ENCODE measurements at places on chromosomes 1 and 21. TPM values are rescaled to one million over a fixed set of nuclear protein-coding genes. Genes with fewer than 3 reads are reported as not detected.

FHL3 gene
- 4.0 TPM for total RNA-seq

DNA sequence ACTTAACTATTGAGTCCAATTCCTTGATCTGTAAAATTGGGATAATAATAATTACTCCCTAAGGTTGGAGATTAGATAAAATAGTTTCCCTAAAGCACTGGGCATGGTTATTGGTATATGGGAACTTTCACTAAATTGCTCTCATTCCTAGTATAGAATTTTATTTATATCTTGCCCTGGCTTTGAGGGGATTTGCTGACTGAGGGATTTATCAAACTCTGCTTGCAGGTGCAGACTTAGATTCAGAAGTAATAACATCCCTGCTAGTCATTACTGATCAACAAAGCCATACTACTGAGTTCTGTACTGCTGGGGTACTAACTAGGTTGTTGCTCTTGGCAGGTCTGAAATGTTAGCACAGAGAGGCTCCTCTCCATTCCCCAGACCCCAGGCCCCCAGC is 41.9 kb downstream of the CASQ2 start:
- DNase-seq: no peak

- DNase-seq: peak; percentile 70
Observed at GRCh38 chr1:153510984-153511410, 24.8 kb downstream of the S100A6 start.

NEGR1 gene
- total RNA-seq: 2.8 TPM

TMEM240 gene
- total RNA-seq: 0.42 TPM

DNA sequence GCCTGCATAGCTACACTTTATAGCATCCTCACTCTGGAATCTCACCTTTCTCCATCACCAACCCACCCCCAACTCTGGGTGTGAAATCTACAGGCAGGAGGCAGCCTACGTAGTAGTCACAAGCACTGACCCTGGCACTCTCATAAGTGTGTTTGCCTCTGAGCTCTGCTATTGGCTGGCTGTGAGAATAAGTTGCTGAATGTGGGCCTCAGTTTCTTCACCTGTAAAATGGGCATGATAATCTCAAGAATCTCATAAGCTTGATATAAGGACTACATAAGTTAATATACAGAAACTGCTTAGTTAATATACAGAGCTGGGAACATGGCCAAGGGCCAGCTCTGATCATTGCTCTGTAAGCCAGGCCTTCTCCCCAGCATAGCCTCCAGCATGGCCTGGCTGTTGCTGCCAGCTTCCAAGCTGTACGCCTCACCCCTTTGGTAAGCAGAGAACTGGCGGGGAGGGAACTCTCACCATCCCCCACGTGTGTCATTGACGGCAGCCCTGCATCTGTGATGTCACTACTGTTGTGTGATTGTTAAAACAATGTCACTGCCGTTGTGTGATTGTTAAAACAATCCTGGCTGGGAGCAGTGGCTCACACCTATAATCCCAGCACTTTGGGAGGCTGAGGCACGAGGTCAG is 53.3 kb downstream of the SYF2 start:
- DNase-seq: no peak

DNA sequence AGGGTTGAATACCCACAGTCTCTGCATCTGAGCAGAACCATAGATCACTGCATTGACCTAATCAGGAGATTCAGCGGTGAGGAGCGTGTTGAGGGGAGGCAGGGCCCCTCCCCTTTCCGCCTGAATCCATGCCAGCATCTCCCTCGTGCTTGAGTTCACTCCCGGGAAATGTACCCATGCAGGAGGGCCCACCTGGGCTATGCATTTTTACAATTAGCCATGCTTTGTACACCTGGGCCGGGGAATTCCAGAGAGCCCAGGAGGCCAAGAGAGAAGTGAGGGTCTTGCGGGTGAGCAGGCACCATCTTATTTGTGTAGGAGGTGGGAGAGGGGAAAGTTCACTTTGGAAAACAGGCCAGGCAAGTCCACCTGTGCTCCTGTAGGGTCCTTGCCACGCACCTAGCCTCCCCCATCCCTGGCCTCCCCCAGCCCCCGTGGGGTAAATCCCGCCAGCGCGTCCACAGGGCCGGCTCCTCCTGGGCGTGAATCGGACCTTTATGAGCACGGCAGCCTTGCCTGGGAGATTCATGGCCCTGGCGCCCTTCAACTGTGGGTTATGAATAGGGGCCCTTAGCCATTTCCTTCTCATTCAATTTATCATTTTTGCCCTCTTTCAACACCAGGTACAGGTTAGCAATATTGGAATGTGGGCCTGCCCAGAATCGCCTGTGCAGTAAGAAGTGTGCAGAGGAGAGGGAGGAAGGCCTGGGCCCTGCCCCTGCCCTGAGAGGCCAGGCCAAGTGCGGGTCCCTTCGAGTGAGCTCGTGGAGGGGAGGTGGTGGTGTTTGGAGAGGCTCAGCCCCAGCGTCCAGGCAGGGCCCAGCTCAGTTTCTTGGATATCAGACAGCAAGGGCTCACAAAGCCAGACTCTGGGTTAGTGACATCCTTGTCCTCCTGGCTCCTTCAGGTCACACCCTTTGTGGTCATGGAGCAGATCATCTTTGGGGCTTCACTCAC is 84.4 kb upstream of the ACTRT2 start:
- no peak for DNase-seq

NLRP3 gene
- total RNA-seq: 1.7 TPM

NR1I3 gene
- not detected for total RNA-seq

- DNase-seq: no peak
Observed at GRCh38 chr1:161420763-161421455, 53.2 kb upstream of the CFAP126 start.

DNA sequence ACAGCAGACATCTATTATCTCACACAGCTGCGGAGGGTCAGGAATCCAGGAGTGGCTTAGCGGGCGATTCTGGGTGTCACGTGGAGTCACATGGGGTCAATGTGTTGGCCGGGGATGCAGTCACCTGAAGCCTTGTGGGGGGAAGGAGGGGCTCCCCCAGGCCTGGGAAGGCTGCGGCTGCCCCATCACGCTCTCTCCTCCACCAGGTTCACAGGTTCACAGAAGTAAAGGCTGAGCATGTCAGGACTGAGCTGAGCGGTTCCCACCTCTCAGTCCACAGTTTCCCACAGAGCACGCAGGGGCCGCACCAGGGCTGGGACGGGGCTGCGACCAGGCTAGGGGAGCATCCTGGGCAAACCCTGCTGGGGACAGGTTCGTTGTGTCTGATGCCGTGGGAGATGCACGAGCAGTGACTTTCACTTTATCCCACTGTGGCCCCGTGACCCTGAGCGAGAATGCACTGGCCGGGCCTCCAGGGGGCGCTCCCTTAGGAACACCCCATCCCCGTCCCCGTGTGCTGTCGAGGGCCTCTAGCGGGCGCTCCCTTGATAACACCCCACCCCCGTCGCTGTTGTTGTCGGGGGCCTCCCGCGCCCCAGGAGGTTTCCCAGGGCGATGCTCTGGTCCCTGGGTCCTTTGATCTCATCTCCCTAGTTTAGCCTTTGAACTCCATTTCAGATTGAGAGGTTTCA is 73.2 kb upstream of the TRAPPC10 start:
- peak; percentile 87 for DNase-seq

DNA sequence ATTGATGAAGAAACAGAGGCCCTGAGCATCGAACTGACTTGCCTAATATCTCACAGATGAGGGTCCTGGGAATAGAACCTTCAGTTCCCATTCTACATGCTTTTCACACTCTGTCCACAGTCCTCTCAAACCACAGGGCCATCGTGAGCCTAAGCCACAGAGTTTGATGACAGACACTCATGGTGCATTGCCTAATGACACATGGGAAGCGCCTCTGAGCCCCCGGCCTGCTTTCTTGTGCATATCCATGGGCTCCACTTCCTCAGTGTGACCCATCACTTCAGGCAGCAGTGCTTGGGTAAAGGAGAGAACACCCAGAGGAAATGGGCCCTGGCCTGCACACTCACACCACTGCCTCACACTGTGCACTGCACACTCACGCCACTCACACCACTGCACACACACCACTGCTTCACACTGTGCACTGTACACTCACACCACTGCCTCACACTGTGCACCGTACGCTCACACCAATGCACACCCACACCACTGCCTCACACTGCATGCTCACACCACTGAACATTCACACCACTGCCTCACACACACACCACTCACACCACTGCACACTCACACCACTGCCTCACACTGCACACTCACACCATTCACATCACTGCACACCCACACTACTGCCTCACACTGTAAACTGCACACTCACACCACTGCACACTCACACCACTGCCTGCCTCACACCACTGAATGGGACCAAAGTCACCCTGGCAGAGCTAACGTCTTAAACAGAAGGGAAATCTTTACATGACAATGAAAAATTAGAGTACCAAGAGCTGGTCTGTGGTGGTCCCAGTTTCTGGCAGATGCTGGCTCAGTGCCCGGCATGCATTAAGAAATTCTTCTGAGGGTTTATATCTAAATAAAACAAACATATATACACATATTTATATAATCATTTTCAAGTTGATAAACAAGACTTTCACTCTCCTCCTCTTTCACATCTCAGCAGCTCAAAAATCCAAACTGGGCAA is 53.0 kb downstream of the KANK4 start:
- no peak for DNase-seq

IRF2BP2 gene
- 50.1 TPM for total RNA-seq

GRCh38 chr1:24248859-24249258 is 61.8 kb upstream of the IFNLR1 start:
- DNase-seq: no peak

- no peak for DNase-seq
Observed at GRCh38 chr1:161502181-161502580, 3.1 kb upstream of the FCGR2A start.

SMPDL3B gene
- total RNA-seq: 0.76 TPM

CELA2A gene
- 0.14 TPM for total RNA-seq

- no peak for DNase-seq
Observed at GRCh38 chr1:34163792-34164731, 968 bp downstream of the CSMD2 start.

KRTAP20-3 gene
- total RNA-seq: not detected

GRCh38 chr1:109622895-109623294 is 3.3 kb downstream of the AMPD2 start:
- no peak for DNase-seq

DNA sequence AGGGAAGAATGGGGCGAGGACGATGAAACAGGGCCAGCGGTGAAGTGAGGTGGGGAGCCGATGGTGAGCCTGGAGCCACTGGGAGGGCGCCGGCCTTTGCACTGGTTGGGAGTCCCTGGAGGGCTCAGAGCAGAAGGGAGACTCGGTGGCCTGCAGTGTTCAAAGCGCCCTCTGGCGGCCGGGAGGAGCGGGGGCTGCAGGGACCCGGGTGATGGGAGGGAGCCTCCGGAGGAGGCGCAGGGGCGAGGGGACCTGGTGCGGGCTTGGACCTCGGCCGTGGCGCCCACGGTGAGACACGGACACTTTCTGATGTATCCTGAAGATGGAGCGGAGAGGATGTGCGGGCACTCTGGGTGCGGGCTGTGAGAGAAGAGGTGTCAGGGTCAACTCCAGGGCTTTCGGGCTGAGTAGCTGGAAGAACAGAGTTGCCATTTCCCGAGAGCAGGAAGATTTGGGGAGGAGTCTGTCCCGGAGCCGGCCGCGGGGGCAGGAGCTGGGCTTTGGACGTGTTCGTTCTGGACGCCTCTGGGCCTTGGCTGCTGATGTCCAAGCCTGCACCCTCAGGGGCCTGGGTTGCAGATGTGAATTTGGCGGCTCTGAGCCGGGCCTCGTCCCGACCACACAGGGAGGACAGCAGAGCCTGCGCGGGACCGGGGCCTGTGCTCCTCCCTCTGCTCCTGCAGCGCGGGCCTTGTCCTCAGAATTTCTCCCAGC is 29.7 kb downstream of the HEYL start:
- DNase-seq: peak; percentile 37

GRCh38 chr1:226233806-226234205 is 10.3 kb downstream of the MIXL1 start:
- DNase-seq: no peak

DNA sequence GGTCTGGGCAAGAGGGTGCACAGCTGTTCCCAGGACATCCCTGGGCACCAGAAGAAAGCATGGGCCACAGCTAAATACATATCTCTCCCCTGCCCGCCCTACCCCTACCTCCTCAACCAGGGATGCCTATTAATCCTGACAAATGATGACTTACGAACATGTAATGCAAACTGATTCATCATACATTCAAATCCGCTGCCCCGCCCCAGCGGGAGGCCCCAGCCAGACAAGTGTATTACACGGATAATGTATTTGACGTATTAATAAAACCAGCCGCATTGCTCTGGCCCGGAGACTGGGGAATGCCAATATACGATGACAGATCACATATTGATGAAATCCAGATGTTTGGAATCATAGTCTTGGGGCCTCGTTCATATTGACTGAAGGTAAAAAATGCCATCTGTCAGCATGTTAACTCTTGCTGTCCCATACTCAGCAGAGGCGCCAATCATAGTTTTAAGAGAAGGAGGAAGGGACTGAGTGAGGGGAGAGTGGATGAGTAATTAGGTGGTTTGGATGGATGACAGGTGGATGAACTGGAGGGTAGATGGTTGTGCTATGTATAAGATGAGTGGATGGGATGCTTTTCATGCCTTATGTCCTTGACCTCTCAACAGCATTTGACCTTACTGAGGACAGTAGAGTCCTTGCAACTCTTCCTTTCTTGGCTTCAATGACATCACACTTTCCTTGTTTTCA is 68.2 kb downstream of the TMEM53 start:
- no peak for DNase-seq

DNA sequence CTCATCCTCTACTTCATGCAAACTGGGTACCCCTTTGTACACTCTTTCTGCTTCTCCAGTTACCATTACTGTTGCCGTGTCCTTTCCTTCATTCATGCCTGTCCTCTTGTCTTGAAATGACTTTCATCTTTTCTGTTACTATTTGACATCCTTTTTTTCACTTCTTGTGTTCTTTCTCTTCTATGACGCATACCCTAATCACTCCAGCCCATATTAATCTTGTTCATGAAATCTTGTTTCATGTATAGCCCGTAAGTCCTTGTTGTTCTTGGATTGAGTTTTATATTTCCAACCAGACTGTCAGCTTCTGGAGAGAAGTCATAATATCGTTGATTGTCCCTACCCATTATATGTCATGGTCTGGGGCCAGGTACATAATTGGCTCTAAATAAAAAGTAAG is 126.1 kb downstream of the NOS1AP start:
- no peak for DNase-seq

SMYD2 gene
- total RNA-seq: 39.9 TPM

SAMD13 gene
- total RNA-seq: 3.7 TPM

FCRL4 gene
- 0.19 TPM for total RNA-seq

DNA sequence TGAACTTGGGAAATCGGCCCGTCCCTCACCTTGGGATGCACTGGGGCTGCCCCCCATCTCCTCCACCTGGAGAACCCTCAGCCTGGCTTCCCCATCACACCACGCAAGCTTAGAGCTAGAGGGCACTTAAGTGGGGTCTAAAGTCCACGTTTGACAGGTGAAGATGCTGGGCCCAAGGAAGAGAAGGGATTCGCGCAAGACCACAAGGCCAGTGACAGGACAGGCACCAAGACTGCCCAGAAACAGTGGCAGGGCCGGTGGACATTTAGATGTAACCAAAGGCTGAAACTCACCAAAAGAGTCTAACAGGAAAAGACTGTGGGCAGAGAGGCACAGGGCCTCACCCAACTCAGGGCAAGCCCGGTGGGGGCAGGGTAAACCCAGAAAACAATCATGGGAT is 130.8 kb upstream of the EDN2 start:
- no peak for DNase-seq

BSND gene
- 0.14 TPM for total RNA-seq
